ENCODE measurements at places on chromosomes 4 and X. TPM values are rescaled to one million over a fixed set of nuclear protein-coding genes. Genes with fewer than 3 reads are reported as not detected.

The MAGEA9B gene
- not detected for total RNA-seq

The SORBS2 gene
- 166 TPM for total RNA-seq

The FAM13A gene
- total RNA-seq: 35.2 TPM

The MAGEA1 gene
- total RNA-seq: not detected

The TAF7L gene
- not detected for total RNA-seq

The FAM9B gene
- total RNA-seq: not detected

The CLCN4 gene
- total RNA-seq: 3.7 TPM

The CFAP99 gene
- not detected for total RNA-seq

The RAI2 gene
- 32.5 TPM for total RNA-seq

The WAS gene
- total RNA-seq: 12.2 TPM

The BANK1 gene
- total RNA-seq: 4.9 TPM

The TMSB15A gene
- total RNA-seq: 0.48 TPM

The SUPT20HL1 gene
- total RNA-seq: 0.69 TPM

The QRFPR gene
- not detected for total RNA-seq

The ASB5 gene
- total RNA-seq: 0.46 TPM

The FATE1 gene
- total RNA-seq: not detected

The PNCK gene
- 41.1 TPM for total RNA-seq

The ARSJ gene
- total RNA-seq: 11.7 TPM

The RASGEF1B gene
- total RNA-seq: 12.9 TPM

The FAM47A gene
- total RNA-seq: not detected

The ADGRL3 gene
- total RNA-seq: 54.3 TPM

The CPEB2 gene
- 45.8 TPM for total RNA-seq

The TREX2 gene
- total RNA-seq: 0.48 TPM

The PARM1 gene
- total RNA-seq: 113 TPM

The TRIM61 gene
- total RNA-seq: 0.90 TPM
